ENCODE measurements at places on chromosomes 5 and 9.

DNA sequence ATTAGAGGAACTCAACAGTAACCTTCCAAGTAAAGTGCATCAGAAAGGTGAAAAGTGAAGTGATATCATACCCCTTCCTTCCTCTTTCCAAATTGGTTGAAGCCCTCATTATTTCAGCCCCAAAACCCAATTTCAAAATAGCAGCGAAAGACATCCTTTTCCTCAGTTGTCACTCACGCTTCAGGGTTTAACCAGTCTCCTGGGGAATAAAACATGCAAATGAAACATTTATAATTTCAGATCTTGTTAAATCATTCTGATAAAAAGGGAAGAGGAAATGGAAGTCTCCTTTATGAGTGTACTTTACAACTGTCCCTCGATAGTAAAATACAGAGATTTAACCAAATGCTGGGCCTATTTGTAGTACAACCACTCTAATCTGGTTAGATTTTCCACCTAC is 22.5 kb downstream of the TRPM6 start:
- H3K27ac ChIP-seq: no peak overlapping the region
- H3K4me3 ChIP-seq: no peak overlapping the region
- H3K4me1 ChIP-seq: no peaks in the 10 kb centered on the region
- H3K36me3 ChIP-seq: no peaks in the 10 kb centered on the region

- no peaks in the 10 kb centered on the region for H3K27me3 ChIP-seq
- H3K4me1 ChIP-seq: peaks cover 20% of the 10 kb centered on the region
- H3K36me3 ChIP-seq: no peaks in the 10 kb centered on the region
- H3K27ac ChIP-seq: no peak overlapping the region
- H3K4me3 ChIP-seq: no peak overlapping the region
Observed at GRCh38 chr9:136264031-136264430, 18.4 kb upstream of the QSOX2 start.

DNA sequence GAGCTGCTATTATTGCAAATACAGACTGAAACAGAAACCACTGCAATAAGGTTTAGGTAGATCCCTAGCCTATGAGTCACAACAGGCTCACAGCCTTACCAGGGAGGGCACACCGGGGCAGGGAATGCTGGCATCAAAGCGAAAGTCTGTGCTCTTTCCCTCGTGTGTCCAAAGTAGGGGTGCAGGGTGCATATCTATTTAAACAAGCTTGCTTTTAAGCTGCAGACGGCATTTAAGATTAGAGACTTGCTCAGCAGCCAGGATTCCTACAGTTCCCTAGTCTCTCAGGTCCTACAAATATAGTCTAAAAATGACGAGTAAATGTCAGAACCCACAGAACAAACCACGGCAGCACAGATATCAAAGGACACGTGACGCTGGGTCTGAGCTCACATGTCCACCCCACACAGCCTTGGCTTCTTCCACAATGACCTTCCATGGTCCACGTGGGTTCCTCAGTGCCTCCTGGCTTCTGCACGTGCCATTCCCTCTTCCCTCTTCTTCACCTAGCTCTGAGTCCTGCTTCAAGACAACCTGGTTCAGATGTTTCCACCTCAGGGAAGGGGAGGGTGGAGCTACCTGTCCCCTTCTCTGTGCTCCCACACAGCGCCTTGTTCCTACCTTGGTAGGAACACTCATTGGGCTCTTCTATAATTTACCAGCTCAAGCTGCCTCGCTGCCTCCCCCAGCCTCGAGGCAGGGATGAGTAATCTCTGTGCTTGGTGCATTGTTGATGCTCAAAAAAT is 193.2 kb downstream of the MAPKAP1 start:
- no peak overlapping the region for H3K27ac ChIP-seq
- H3K4me3 ChIP-seq: no peak overlapping the region
- no peaks in the 10 kb centered on the region for H3K36me3 ChIP-seq
- peaks cover 22% of the 10 kb centered on the region for H3K4me1 ChIP-seq
- no peak for DNase-seq
- H3K27me3 ChIP-seq: no peaks in the 10 kb centered on the region

- H3K4me3 ChIP-seq: no peak overlapping the region
- no peaks in the 10 kb centered on the region for H3K36me3 ChIP-seq
- no peak overlapping the region for H3K27ac ChIP-seq
- H3K27me3 ChIP-seq: no peaks in the 10 kb centered on the region
Observed at GRCh38 chr5:149412783-149413476, 33.8 kb upstream of the IL17B start.

- peaks cover 6% of the 10 kb centered on the region for H3K4me1 ChIP-seq
- no peak overlapping the region for H3K4me3 ChIP-seq
- H3K27me3 ChIP-seq: no peaks in the 10 kb centered on the region
- no peak for DNase-seq
- no peaks in the 10 kb centered on the region for H3K36me3 ChIP-seq
Observed at GRCh38 chr5:116554764-116555163, 19.9 kb downstream of the SEMA6A start.

DNA sequence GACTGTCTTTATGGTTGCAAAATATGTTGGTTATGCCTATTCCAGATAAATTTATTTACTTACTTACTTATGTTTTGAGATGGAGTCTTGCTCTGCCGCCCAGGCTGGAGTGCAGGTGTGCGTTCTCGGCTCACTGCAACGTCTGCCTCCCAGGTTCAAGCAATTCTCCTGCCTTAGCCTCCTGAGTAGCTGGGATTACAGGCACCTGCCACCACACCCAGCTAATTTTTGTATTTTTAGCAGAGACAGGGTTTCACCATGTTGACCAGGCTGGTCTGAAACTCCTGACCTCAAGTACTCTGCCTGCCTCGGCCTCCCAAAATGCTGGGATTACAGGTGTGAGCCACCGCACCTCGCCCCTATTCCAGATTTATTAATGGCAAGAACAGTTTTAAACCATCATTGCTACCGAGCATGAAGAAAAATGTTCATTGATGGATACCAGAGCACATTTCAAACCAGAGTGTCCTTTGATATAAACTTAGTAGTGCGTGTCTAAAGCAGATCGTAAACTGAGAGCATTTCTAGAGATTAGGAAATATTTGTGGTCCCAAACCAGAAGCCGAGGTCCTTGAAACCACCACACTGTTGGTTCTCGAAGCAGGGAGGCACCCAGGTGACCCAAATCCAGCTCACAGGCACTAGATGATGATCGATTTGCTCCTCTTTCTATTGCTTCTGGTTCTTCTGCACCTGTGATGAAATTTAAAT is 85.2 kb downstream of the GRAMD2B start:
- H3K36me3 ChIP-seq: no peaks in the 10 kb centered on the region
- no peak overlapping the region for H3K4me3 ChIP-seq
- H3K27me3 ChIP-seq: no peaks in the 10 kb centered on the region

- no peaks in the 10 kb centered on the region for H3K4me1 ChIP-seq
- no peak overlapping the region for H3K27ac ChIP-seq
- no peak overlapping the region for H3K4me3 ChIP-seq
Observed at GRCh38 chr5:56006094-56006493, 11.3 kb upstream of the IL6ST start.

GRCh38 chr5:10485142-10485795 is 43.6 kb downstream of the ROPN1L start:
- no peaks in the 10 kb centered on the region for H3K36me3 ChIP-seq
- no peaks in the 10 kb centered on the region for H3K27me3 ChIP-seq
- no peak overlapping the region for H3K27ac ChIP-seq
- no peak overlapping the region for H3K4me3 ChIP-seq
- H3K4me1 ChIP-seq: no peaks in the 10 kb centered on the region

- peaks cover 2% of the 10 kb centered on the region for H3K36me3 ChIP-seq
- no peak overlapping the region for H3K27ac ChIP-seq
- no peak for DNase-seq
- H3K4me3 ChIP-seq: no peak overlapping the region
Observed at GRCh38 chr9:91338681-91339080, 23.0 kb downstream of the AUH start.

GRCh38 chr9:131559421-131560000 is 14.2 kb downstream of the PRRT1B start:
- H3K27me3 ChIP-seq: peaks cover 3% of the 10 kb centered on the region
- no peak overlapping the region for H3K4me3 ChIP-seq
- H3K27ac ChIP-seq: no peak overlapping the region
- no peak for DNase-seq
- no peaks in the 10 kb centered on the region for H3K36me3 ChIP-seq

DNA sequence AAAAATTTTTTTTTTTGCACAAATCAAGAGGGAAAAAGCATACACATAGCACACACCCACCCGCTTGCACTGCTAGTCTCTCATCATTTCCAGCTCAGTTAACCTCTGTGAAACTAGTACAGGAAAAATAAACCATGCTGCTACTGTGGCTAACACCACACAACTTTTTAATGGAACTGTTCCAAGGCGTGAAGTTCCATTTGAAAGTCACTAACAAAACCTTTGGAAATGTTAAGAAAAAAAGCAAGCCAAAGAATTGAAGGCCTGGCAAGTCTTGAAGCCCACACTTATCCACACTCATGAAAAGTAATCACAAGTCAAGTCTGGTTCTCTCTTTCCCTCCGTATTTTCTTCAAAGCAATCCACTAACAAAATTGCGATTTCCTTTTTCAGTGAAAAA is 116.3 kb downstream of the FANCC start:
- peaks cover 2% of the 10 kb centered on the region for H3K27me3 ChIP-seq
- peaks cover 6% of the 10 kb centered on the region for H3K4me1 ChIP-seq
- no peaks in the 10 kb centered on the region for H3K36me3 ChIP-seq
- no peak for DNase-seq
- H3K4me3 ChIP-seq: no peak overlapping the region

DNA sequence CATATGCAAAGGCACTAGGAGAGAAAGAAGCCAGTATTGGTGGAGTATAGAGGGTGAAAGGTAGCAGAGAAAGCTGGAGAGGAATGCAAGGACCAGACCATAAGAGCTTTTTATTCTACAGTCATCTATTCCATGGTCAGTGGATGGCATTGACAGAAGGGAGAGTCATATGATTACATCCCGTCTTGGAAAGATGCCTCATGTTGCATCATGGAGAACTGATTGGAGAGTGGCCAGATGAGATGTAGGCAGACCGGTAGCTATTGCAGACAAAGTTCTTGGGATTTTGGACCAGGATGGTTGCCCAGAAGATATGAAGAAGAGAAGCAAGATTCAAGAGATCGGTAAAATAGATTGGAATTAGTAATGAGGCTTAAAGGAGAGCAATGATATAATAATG is 260.7 kb downstream of the CHSY3 start:
- H3K4me3 ChIP-seq: no peak overlapping the region
- no peaks in the 10 kb centered on the region for H3K36me3 ChIP-seq
- no peak for DNase-seq
- no peak overlapping the region for H3K27ac ChIP-seq

DNA sequence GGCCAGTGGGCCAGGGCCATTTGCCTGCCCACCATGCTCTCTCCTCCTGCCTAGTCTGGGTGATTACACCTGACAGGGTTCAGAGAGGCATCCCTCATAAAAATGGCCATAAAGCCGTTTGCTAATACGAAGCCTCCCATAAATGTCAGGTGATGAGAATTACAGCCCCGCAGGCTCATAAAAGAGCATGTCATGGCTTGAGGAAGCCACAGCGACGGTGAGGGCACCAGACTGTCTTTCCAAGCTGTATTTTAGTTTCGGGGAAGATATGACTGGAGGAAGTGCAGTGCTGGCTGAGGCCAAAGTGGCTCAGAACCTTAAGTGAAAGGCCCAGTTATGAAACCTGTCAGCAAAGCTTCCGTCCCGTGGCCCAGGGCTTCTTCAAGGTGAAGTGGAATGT is 18.5 kb upstream of the TCERG1 start:
- DNase-seq: no peak
- no peaks in the 10 kb centered on the region for H3K4me1 ChIP-seq
- H3K36me3 ChIP-seq: no peaks in the 10 kb centered on the region
- no peaks in the 10 kb centered on the region for H3K27me3 ChIP-seq
- H3K27ac ChIP-seq: no peak overlapping the region
- no peak overlapping the region for H3K4me3 ChIP-seq

DNA sequence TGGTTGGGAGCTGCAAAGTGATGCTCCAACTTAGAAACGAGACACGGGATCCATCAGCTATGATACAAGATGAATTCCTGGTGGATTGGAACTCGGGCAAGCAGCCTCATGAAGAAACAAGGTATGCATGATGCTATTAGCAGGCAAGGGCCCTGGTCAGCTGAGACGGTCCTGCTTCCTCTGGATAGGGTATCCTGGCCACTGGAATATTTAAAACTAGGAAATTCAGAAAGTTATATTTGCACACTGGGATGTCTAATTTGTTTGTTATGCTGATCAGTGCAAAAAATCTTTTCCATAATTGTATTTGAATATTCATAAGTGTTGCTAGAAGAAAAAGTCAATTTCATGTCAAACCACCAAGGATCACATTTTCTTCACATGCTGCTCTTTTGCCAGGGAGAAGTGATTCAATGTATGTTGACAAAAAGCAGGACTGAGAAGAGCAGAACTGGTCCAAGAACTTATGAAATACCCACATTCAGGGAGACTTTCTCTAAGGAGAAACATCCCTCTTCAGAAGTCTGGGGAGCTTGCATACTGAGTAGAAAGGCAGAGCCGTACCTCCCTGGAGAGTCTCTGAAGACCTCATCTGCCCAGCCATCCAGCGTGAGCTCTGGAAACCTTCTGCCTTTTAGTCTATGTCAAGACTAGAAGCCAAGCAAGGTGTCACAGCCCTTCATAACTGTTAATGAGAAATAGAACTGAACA is 6.7 kb upstream of the NXNL2 start:
- no peak for DNase-seq
- no peaks in the 10 kb centered on the region for H3K36me3 ChIP-seq
- no peak overlapping the region for H3K4me3 ChIP-seq

- H3K27me3 ChIP-seq: no peaks in the 10 kb centered on the region
- H3K36me3 ChIP-seq: no peaks in the 10 kb centered on the region
- H3K4me3 ChIP-seq: no peak overlapping the region
- H3K4me1 ChIP-seq: no peaks in the 10 kb centered on the region
- DNase-seq: no peak
Observed at GRCh38 chr9:15778861-15779260, 226.0 kb downstream of the CCDC171 start.

- no peak overlapping the region for H3K4me3 ChIP-seq
- no peaks in the 10 kb centered on the region for H3K27me3 ChIP-seq
- H3K36me3 ChIP-seq: no peaks in the 10 kb centered on the region
- no peak for DNase-seq
- peaks cover 10% of the 10 kb centered on the region for H3K4me1 ChIP-seq
- H3K27ac ChIP-seq: no peak overlapping the region
Observed at GRCh38 chr5:163563880-163564279, 58.5 kb downstream of the MAT2B start.

- H3K36me3 ChIP-seq: no peaks in the 10 kb centered on the region
- no peak overlapping the region for H3K4me3 ChIP-seq
- no peaks in the 10 kb centered on the region for H3K27me3 ChIP-seq
Observed at GRCh38 chr9:119963258-119963797, 594.1 kb upstream of the BRINP1 start.
